Mesenteric fat pad (tissue), 1 donor: ENCODE measurements at places on chromosomes 5 and 9. TPM values are rescaled to one million over a fixed set of nuclear protein-coding genes. Genes with fewer than 3 reads are reported as not detected.

Gene PRDM9
- not detected for total RNA-seq

Gene YIPF5
- 49.7 TPM for total RNA-seq

Gene ARL10
- 4.4 TPM for total RNA-seq

Gene IL3
- total RNA-seq = not detected

DNA sequence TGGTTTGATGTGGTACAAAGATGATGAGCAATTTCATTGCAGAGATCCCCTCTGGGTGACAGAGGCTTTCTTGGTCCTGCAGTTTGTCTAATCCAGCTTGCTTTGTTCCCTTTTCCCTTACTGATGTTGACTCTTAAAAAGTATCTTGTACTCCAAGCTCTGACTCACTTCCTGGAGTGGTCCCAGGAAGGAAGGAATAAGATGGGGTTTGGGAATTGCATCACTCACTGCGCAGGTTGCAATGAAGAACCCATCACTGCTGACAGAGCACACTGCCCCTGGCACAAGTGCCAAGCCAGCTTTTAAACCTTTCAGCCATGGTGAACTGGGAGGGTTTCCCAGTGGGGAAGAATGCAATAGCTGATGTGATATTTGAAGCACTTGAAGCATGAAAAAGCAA, 662.2 kb upstream of the CTNND2 start:
- DNase-seq = no peak

- no peak for DNase-seq
Measured at GRCh38 chr5:38557308-38557710, 863 bp upstream of the LIFR start.

- DNase-seq = no peak
Measured at GRCh38 chr9:79395755-79396154, 176.0 kb upstream of the TLE4 start.

GRCh38 chr9:129081388-129081904, 535 bp downstream of the DOLPP1 start:
- no peak for DNase-seq
